LNCaP clone FGC (cell line): ENCODE measurements at places on chromosomes 1 and 21.

DNA sequence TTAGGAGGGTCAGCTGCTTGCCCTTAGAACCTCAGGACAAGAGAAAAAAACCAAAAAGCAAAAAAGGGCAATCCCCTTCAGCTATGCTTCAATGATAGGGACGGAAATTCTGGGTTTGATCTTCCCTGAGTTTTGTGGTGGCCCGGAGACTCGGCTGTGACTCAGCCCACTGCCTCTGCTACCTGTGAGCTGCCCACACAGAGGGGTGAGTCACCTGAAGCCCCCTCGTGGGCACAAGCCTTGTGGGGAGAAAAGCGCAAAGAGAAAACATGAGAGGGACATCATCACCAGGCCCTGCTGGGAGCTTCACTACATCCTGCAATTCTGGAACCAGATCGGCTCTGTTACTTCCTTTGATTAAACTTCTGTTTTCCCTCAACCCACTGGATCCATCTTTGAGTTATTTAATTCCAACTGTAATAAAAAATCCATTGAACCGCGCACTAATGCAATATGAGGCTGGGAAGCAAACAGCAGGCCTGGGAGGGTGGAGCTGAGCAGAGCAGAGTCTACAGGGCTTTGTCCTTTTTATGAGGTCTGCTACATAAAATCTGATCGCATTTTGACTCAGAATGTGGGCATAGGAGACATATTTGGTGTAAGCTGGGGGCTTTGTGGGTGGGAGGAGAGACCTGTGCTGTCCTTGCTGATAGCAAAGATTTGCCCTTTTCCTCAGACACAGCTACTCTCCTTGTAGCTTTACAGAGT is 58.7 kb upstream of the STUM start:
- no peak for DNase-seq

- no peak for DNase-seq
Measured at GRCh38 chr1:185934476-185935189, 200.4 kb downstream of the HMCN1 start.

DNA sequence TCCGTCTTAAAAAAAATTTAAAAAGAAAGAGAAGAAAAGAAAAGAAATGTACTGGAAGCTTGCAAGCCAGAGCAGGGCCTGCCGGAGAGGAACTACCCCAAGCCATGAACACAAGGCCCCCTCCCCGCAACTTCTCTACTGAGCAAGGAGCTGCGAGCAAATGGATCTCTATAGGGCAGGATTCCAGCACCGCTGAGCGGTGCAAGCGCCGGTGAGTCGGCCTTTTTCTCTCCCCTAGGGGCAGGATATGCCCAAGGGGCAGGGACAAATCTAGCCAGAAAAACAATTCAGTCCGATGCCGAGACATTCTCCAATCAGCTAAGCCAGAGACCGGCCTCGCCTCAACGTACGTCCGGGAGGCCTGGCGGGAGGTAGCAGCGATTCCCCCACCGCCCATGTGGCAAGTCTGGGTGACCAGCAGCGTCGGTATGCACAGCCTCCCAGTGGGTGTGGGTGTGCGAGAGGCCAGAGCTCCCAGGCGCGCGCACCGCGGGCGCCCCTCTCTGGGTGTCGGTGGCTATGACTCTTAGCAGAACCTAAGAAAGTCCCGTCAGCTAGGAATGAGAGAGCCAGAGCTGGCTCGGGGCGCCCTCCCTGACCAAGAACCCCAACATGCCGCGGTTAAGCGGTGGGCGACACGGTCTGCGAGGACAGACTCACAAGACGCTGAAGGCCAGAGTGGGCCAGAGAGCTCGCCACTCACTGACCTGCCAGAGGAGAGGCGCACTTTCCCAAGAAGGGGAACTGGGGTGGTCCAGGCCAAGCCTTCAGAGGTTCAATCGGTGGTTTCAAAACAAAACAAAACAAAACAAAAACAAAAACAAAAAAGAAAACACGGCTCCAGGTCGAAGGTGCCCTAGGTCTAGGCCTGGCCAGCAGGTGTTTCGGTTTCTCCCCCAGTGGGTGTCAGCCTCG is 1.9 kb downstream of the CSMD2 start:
- peak; percentile 6 for DNase-seq

GRCh38 chr1:67463298-67463955 is 33.2 kb upstream of the SERBP1 start:
- no peak for DNase-seq

- DNase-seq, result no peak
Measured at GRCh38 chr1:41410462-41410861, 49.2 kb downstream of the FOXO6 start.

- no peak for DNase-seq
Measured at GRCh38 chr1:27042670-27043069, 30.0 kb upstream of the TENT5B start.
